ENCODE measurements at places on chromosomes 7 and 10.

DNA sequence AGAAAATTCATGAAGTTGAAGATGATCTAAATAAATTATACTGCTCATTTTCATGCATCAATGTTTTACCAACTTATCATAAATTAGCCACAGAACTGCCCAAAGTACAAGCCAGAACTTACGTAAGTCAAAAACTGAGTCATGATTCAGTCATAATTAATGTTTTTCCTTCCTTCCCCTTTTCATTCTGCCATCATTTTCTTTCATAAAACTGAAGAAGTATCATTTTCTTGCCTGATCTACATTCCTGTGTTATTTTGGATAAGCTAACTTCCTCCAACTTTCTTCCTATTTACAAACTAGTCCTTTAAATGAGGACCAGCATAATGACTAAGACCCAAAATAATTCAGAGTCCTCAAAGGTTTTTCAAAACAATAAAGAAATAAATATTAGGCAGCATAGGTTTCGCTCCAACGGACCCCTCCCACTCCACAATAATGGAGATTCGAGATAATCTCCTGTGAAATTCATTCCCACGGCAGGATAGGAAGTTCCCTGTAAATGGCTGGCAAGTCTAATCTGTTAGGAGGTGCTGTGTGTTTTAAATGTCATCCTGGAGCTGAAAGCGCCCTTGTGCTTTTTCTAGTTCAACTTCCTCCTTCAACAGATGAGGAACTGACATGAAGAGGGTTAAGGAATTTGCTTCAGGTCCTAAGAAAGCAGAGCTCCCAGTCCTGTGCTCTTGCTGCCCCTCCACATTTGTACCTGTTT is 218.9 kb downstream of the DOCK4 start:
- no peak for DNase-seq

DNA sequence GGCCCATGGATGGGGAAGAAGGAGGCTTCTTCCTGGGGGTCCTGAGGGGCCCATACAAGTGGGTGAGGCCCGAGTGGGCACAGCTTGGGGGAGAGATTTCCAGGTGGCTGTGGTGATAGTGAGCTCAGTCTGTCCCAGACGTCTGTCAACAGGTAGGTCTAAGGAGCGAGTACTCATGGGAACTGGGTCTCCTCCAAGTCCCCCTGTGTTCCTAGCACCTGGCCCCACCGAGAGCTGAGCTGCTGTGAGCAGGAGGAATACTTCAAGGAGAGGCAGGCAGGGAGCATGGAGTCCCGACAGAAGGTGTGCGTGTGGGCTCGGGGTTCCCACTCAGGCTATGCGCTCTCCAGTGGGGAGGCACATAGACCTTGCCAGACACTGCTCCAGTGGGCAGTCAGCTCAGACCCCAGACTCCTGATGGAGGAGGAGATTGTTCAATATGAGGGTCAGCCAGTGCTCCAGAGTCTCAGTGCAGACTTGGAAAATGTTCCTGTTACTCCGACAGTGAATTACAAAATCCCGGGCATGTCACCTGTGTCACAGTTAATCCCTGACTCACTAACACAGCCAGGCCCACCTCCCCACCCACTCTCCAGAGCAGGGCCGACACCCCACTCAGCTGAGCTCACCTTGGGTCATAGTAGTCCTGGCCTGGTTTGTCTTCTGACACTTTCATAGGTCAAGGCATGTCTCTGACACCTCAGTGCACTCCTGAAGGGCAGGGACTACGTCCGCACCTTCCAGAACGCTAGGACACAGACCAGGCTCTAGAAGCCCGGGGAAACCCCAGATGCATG is 28.2 kb upstream of the C10orf53 start:
- DNase-seq = no peak

DNA sequence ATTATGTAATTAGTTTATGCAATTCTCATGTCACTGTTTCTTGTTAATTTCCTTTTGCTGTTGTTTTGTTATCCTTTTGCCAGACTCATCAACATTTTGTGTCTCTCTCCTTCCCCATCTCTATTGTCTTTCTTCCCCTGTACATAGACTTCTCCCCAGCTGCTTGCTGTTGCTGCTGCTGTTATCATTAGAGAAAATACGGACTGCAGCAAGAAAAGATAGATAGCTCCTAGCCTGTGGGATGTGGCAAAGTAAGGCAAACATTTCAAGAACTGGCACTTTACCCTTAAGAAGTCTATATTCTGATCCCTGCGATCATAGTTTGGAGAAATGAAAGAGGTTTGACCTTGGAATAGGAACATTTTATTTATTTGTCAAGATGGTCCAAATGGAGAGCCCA is 162.2 kb downstream of the AOAH start:
- no peak for DNase-seq

DNA sequence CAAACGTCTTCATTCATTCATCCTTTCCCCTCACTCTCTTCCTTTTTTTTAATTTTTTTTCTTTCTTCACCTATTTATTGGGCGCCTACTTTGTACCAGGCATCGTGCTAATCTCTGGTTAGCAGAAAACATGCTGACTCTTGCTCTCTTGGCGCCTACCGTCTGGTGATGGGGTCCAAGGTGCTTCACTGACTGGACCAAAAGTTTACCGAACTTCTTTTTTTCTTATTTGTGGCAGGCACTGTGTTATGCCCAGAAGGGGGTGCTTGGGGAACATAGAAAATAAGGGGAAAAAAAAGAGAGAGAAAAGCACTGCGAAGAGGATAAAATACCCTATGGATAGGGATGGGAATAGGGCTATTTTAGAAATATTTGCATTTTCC is 505 bp upstream of the FAM204A start:
- no peak for DNase-seq

- DNase-seq = no peak
These were observed 9.5 kb downstream of the GHRHR start for GRCh38 chr7:30973292-30973691.

GRCh38 chr10:129023082-129023481 is 444.0 kb upstream of the MGMT start:
- no peak for DNase-seq

GRCh38 chr10:102554531-102554930 is 50.8 kb downstream of the SUFU start:
- DNase-seq = no peak

DNA sequence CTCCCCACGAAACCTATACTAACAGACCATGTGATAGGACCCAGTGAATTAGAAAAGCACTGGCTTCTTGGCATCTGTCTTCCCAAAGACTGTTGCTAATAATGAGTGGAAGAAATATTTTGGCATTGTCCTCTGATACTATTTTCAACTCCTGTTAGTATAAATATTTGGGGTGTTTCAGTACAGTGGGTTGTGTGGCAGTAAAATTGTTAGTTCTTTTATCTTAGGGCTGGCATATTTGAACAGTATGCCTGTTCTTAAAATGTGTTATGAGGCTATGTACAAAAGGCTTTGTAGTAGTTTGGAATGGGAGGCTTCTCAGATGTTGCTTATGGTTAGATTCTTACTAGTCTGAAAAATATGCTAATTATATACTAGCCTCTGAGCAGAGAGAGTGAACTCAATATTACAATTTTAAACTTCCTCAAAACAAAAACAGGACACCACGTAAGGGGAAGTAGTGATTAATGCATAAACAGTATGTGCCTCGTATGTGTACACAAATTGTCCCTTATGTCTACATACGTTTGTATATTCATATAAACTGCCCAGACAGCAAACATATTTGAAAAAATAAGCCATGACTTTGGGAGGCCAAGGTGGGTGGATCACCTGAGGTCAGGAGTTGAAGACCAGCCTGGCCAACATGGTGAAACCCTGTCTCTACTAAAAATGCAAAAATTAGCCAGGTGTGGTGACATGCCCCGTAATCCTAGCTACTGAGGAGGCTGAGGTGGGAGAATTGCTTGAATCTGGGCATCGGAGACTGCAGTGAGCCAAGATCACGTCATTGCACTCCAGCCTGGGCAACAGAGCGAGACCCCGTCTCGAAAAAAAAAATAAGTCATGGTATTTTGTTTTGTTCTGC is 115.4 kb downstream of the ARID5B start:
- DNase-seq = no peak

GRCh38 chr7:79790656-79791262 is 337.3 kb upstream of the MAGI2 start:
- DNase-seq = no peak

DNA sequence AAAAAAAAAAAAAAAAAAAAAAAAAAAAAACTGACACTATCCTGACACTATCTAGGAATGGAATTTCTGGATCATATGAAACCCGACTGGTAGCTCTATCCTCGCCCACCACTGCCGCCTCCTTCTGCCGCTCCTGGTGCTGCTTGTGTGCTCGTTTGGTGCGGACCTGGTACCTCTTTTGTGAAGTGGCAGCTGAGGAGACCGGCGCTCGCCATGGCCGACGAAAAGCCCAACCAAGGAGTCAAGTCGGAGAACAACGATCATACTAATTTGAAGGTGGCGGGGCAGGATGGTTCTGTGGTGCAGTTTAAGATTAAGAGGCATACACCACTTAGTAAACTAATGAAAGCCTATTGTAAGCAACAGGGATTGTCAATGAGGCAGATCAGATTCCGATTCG is 130.6 kb downstream of the SEPTIN14 start:
- DNase-seq = no peak

DNA sequence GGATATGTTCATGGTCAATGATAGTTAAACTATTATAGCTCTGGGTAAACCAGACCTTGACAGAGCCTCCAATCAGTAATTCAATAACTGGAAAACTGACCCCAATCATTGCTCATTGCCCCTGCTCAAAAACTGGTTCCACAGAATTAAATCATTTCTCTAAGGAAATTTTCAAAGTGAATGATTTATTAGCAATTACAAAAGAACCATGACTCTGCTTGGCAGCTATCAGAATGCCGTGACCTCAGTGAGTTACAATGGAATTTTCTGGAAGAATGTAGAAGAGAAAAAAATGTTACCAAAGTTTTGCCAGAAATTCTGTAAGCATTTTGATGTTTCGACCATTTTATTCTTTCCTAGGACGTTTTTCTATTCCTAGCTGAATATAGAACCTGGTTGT is 106.8 kb upstream of the APBB1IP start:
- DNase-seq = no peak

DNA sequence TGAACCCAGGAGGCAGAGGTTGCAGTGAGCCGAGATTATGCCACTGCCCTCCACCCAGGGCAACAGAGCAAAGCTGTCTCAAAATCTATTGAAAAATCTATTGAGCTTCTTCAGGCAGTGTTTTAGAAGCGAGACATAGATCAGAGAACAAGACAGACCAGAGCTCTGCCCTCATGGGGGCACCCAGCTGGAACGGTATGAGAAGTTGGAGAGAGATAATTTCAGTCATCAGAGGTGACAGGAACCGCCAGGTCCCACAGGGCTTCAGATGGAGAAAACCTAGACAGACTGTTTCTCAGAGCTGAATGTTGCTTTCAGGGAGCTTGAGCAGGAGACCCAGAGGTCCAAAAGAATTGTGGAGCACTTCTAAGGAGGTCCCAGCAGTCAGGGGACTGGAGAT is 14.2 kb upstream of the GTF2IRD1 start:
- no peak for DNase-seq

GRCh38 chr7:129939881-129940280 is 12.9 kb downstream of the UBE2H start:
- no peak for DNase-seq

- no peak for DNase-seq
These were observed 135.2 kb upstream of the PRSS1 start for GRCh38 chr7:142614116-142614515.

DNA sequence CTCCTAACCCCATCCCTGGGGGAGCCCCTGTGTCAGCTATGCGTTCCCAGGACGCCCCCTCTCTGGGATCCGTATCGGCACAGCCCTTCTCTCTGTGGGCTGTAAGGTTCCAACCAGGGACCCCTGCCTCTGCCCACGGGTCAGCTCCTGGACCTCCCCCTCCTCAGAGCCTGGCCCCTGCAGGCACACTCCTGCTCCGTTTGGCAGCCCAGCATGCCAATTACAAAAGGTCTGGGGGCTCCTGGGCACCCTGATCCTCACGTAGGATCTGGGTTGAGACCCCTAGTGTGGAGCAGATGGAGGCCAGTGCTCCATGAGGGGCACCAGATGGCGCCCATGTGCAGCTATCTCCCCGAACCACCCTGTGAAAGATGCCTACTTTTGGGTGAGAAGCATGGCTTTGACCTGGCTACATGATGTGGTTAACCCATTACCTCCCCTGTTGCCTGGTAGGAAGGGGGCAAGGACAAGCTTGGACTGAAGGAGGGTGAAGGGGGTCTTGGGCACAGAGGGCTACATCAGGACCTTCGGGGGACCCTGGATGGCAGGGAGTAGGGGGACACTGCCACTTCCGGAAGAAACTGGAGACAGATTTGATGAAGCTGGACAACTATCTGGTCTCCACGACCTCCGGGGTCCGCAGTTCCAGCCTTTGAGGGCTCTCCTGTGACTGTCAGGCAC is 9.0 kb downstream of the TACR2 start:
- DNase-seq = no peak

DNA sequence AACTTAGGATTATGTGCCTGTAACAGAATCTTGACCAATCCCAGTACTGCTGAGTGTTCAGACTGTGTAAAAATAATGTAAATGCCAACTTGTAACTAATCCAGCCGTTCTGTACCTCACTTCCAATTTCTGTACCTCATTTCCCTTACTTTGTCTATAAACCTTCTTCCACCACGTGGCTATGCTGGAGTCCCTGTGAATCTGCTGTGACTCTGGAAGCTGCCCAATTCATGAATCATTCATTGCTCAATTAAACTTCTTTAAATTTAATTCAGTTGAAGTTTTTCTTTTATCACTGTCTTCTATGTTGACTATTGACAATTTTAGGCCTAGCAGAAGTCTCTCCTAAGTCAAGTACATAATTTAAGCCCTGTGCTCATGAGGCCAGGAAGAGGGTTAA is 215.3 kb upstream of the RHOBTB1 start:
- DNase-seq = no peak

DNA sequence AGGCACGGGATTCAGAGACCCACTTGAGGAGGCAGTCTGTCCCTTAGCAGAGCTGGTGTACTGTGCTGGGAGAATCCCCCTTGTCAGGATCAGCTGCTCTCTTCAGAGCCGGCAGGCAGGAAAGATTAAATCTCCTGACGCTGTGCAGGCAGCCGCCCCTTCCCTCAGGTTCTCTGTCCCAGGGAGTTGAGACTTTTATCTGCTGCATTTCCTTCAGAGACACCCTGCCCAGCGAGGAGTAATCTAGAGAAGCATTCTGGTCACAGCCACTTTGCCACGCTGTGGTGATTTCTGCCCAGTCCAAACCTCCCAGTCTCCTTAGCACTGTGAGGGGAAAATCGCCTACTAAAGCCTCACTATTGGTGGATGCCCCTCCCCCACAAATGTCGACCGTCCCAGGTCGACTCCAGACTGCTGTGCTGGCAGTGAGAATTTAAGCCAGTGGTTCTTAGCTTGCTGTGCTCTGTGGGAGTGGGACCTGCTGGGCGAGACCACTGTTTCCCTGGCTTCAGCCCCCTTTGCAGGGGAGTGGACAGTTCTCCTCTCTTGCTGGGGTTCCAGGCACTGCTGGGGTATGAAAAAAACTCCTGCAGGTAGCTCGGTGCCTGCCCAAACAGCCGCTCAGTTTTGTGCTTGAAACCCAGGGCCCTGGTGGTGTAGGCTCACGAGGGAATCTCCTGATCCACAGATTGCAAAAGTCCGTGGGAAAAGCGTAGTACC is 265.4 kb downstream of the ZWINT start:
- DNase-seq = no peak

Data from left colon (tissue), 2 donors.